Stimulated activated CD4-positive, alpha-beta T cell treated with anti-CD3 and anti-CD28 coated beads, Interleukin-12 subunit alpha, Interleukin-12 subunit beta, amount 100 ng/mL, for 48 hours (primary cell): ENCODE measurements at places on chromosomes 3 and 15.

GRCh38 chr15:82943176-82943575, 9.3 kb downstream of the HOMER2 start:
- DNase-seq = no peak

- no peak for DNase-seq
Observed at GRCh38 chr15:100508641-100509300, 20.0 kb downstream of the CERS3 start.

DNA sequence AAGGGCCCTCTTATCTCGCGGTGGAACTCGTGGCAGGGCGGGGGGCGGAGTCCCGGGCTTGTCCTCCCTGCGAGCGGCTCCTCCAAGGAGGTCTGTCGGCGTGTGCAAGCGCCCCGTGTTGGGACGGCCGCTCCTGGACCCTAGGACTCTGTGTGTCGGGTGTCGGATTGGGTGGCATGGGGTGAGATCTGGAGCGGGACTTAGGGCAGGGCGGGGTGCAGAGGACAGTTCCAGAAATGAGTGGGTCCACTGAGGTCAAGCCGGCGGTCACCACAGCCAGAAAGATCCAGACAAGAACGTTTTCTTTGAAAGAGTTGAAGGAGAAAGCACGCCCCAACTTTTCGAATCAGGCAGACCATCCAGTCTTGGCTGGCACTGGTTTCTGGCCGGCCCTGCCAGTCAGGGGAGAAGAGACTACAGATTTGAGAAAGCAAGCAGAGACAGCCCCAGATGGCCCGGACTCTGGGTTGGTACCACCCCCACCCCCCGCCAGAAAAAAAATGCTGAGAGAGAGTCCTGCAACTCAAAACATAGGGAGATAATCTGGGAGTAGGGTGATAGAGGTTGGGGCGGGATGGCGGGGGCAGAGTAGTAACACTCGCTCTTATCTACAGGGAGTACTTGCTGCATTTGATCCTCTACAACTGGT, 784 bp upstream of the CISH start:
- no peak for DNase-seq

DNA sequence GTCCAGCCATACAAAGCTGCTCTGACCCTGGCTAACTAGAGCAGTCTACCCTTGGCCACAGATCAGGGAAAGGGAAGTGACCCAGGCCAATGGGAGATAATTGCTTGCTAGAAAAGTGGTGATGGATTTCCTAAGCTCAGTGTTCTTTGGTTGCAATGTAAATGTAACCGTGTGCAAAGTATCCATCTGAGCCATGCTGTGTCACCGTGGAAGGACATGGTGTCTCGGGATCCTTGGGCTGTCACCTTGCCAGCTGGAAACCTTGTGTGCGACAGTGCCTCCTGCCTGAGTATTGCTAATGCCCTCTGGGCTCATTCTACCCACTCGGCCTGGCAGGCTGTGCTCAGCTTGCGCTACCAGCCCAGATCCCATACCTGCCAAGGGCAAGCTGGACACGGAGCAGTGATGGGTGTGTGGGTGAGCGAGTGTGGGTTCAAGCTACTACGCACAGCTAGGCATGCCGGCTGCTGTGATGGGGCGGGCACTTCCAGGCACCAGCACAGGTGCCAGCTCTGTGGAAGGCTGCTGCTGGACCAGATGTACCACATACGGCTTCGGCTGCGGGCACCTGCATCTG, 10.7 kb upstream of the SIAH2 start:
- no peak for DNase-seq

DNA sequence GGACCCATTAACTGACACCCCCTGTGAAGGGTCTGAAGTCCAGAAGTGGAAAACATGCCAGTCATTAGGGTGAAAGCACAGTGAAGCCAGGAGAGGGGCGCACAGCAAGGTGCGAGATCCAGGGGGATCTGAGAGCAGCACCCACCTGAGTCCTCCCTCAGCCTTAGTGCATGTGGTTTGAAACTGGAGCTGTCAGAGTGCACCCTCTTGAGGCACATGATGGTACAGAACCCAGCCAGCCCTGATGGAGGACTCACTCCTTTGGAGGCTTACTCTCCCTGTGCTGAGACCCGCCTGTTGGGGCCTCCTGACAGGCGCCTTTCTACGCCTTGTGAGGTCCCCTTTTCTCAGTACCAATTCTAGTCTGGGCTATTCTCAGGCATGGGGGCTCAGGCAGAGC, 77.8 kb downstream of the IL20RB start:
- no peak for DNase-seq

DNA sequence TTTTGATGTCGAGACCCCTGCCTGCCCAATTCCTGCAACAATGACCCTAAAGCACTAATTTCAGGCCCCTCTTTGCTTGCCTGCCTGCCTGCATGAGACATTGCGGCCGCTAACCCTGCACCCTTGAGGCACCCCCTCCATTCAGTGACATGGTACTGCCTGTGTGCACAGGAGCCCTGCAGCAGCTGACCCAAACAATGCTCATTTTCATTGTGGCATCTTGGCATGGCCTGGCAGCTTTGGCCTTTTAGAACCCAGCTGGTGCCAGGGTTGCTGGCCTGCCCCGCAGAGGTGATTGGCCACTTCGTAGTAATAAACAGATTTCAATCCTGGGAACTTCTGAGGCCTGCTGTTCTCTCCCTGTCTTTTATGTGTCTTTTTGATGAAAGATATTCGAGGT, 33.8 kb downstream of the SLCO3A1 start:
- no peak for DNase-seq

DNA sequence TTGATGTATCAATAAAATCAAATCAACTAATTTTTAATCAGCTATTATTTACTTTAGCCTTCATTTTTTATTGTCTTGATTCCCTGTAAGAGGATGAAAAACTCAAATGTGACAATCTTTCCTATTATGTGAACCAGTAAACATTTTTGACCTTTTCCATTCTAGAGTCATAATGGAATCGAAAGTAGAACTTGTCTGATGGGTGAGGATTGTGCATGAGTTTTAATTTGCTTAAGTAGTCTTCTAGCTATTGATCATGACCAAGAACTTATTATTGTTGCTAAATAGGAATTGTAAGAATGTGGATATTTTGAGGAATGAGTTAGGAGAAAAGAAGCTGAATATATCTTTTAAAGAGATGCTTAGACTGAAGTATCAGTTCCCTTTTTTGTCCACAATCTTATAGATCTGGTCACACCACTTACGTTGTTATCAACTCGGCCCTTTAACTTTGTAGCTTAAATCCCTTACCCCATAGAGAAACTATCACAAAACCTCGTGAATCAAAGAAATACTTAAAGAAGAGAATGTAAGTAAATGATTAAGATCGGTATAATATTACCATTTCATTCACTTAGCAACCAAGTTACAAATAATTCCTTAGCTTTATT, 147.3 kb downstream of the TP63 start:
- DNase-seq = no peak

- no peak for DNase-seq
Observed at GRCh38 chr15:49843725-49844124, 222.9 kb downstream of the DTWD1 start.
